SJSA1 (cell line): ENCODE measurements at places on chromosomes 12 and 14. TPM values are rescaled to one million over a fixed set of nuclear protein-coding genes. Genes with fewer than 3 reads are reported as not detected.

- DNase-seq = no peak
Measured at GRCh38 chr14:81567302-81567701, 33.6 kb upstream of the SEL1L start.

GRCh38 chr12:49803693-49804450, 24.3 kb downstream of the NCKAP5L start:
- no peak for DNase-seq

- DNase-seq = no peak
Measured at GRCh38 chr12:131101006-131101405, 147.3 kb downstream of the ADGRD1 start.

The TAS2R14 gene
- total RNA-seq = 1.3 and 2.9 TPM in 2 replicates
